ENCODE measurements at places on chromosomes 2 and 18.
A peak's percentile ranks its signal among the peaks of the same experiment; 100 is the strongest.

- no peak for DNase-seq
Observed at GRCh38 chr18:57918601-57919000, 115.5 kb upstream of the ATP8B1 start.

DNA sequence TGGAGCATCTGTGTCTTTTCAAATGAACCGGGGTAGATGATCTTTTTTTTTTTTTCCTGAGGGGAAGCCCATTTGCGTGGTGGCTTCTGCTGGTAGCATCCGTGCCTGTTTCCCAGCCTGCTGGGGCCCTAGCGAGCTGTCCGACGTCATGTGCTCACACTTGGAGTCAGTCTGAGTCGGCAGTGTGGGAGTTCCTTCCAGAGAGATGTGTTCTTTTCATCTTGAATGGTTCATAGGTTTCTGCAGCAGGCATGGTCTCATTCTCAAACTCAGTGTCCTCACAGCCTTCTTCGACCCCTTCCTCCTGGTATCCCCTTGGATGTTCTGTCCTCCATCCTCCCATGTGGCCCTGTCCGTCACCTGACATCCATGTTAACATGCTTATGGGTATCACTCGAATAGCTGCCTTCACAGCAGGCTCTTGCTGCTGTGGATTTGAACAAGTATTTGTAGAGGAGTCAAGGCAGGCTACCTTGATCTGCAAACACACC lies 51.0 kb downstream of the LDLRAD4 start:
- no peak for DNase-seq

GRCh38 chr2:96899413-96899741 lies 29.5 kb upstream of the SEMA4C start:
- DNase-seq, result no peak

DNA sequence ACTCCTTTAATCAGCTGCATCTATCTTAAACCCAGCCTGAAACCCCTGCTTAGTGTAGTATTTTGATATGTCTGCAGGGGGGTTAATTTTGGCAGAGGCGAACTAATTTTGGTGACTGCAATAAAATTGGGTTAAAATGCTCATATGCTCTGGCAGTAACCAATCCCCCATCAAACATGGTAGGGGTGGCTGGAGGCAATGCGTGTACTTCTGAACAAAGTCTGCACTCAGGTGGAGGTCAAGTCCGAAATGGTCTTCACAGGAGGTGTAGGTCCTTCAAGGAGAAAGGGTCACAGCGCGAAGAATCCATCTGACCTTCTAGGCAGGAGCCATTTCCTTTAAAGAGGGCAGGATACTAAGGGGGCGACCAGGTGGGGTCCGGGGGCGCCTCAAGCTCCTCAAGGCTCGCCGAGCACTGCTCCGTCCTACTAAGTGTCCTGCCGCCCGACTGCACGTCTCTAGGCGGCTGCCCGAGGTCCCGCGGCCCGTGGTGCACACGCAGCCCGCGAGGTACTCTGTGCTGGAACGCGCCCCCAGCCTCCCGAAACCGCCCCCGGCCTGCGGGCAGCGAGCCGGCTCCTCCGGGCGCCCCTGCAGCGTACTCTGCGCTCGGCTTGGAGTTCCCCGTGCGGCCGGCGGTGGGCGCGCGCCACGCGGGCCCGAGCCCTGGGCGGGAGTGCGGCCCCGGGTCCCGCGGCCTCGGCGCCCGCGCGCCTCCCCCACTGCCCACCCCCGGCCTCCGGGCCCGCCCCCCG lies 1.7 kb upstream of the LDLRAD4 start:
- DNase-seq, result peak; percentile 44

DNA sequence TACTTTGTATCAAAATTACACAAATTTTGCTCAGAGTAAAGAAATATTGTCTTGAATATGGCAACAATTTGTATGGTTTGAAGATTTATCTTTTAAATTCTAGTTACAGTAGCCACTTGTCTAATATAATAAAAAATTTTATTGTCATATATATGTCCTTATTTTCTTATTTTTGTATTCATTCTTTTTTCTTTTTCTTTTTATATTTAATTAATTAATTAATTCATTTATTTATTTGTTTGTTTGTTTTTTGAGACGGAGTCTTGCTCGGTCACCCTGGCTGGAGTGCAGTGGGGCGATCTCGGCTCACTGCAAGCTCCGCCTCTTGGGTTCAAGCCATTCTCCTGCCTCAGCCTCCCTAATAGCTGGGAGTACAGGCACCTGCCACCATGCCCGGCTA lies 3.7 kb upstream of the CDH19 start:
- no peak for DNase-seq

- peak; percentile 40 for DNase-seq
Observed at GRCh38 chr18:49447810-49448745, 12.4 kb downstream of the DYM start.

GRCh38 chr2:46306988-46307655 lies 9.9 kb downstream of the EPAS1 start:
- DNase-seq, result no peak

- DNase-seq, result no peak
Observed at GRCh38 chr18:77209587-77209986, 40.1 kb upstream of the GALR1 start.
